ENCODE measurements at places on chromosomes 6 and 20.

DNA sequence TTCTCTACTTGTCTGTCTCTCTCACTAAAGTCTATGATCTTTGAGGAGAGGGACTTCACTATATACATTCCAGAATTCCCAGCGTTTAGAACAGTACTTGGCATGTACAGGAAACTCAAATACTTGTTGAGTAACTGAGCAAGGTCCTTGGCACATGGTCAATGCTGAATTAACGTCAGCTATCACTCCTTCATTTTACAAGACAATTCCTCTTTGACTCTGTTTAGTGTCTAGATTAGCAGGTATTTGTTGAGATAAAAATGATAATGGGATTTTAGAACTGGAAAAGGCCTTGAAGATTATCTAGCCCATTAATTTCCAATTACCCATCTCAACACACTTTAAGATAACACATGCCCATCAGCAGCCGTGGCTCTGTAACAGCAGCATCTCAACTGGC is 6.6 kb upstream of the GUCA1B start:
- DNase-seq: no peak

DNA sequence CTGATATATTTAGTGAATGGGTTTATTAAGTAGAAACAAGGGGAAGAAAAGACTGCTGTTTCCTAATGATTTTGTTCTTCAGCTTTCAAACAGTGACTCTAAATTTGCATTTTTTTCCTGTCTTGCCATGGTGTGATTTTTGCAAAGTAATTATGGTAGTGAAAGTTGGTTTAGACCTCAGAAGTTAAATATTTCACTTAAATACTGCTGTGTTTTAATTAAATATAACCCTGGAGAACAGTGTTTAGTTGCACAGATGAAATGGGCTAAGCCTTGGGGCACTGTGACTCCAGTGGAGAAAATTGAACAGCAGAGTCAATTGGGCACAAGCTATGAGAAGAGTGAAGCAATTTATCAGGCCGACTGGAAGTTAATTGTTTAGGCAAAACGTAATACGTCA is 111.1 kb upstream of the MCHR2 start:
- no peak for DNase-seq

DNA sequence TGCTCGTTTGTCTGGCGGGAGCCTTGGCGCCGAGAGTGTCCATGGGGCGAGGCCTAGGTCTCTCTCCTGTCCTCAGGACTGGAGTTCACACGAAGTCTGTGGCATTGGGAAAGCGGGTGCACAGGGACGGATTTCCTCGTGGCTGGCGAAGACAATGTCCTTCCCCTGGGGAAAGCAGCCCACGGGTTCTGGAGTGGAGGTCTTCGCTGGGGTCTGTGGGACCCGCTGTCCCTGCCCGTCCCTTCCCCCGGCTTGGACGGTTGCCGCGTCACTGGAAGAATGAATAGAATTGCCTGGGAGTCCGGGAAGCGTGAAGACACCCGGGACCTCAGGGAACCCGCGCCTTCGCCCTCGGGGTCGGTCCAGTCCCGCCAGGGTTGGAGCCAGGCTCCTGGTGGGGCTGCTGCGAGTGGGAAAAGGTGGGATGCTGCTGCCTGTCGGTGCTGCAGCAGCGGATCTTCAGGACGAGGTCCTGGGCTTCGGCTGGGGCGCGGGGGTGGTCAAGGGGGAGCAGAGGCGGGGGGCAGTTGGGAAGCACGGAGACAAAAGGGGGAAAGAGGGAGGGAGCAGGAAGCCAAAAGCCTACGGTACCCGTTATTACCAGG is 441.8 kb upstream of the DEFB115 start:
- DNase-seq: no peak

- no peak for DNase-seq
These were observed 40.4 kb downstream of the PTPRK start for GRCh38 chr6:128479991-128480390.

GRCh38 chr6:109472132-109472995 is 10.7 kb downstream of the ZBTB24 start:
- no peak for DNase-seq

DNA sequence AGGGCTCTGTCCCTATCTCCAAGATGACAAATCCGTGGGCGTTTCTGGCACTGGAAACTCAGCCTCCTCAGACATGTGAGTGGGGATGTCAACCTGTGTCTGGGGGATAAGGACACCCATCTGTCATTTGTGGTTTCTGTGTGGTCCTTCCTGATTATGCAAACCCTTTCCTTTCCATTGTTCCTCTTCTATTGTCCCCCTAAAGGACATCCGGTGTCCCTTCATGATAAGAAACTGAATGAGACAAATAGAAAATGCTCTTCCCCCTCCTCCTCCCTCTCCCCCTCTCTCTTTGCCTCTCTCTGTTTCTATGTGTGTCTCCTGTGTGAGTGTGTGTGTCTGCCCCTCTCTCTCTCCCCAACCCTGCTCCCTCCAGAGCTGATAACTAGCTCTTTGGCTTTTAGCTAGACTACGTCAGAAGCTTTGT is 11.5 kb upstream of the GLP1R start:
- DNase-seq: no peak

GRCh38 chr6:43848671-43849391 is 78.8 kb downstream of the VEGFA start:
- no peak for DNase-seq

- DNase-seq: no peak
These were observed 142.2 kb upstream of the ARID1B start for GRCh38 chr6:156634951-156635371.

GRCh38 chr6:22071270-22072041 is 225.4 kb downstream of the PRL start:
- no peak for DNase-seq

- no peak for DNase-seq
These were observed 32.6 kb downstream of the BMP6 start for GRCh38 chr6:7758456-7758855.
